ENCODE measurements at places on chromosomes 1 and 21.
A peak's percentile ranks its signal among the peaks of the same experiment; 100 is the strongest.

- no peak for DNase-seq
These were observed 40.7 kb upstream of the MYBPHL start for GRCh38 chr1:109347511-109347910.

DNA sequence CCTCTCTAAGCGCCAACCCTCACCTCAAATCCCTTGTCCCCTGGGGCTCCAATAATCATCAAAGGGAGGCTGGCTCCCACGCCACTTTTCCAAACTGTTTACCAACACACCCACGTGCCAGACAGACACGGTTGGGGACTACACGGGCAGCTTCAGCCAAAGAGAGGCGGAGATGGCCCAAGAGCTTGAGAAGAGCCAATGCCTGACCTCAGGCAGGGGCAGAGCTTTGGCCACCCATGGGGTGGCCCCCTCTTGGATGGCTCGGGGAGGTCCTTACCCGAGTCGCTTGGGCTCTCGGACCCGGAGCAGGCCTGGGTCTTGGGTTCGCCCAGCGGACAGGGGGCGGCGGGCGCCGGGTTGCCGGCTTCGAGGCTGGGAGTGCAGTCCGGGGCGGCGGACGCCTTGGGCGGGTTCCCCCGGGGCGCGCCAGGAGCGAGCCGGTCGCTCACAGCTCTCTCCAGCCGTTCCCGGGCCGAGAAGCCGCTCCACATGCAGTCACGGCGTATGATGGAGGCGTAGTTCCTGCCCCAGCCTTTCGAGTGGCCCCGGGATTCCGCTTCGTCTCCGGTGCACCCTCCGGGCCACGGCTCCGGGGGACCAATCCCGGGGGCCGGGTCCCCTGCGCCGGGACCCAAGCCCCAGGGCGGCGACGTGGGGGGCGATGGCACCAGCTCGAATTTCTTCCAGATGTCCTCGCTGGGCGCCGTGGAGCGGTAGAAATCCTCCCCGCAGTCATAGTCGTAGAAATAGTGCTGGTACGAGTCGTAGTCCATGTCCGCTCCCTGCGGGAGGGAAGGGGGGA lies 854 bp downstream of the MYCL start:
- no peak for DNase-seq

- DNase-seq, result no peak
These were observed 69.6 kb downstream of the HSPA13 start for GRCh38 chr21:14313300-14313699.

DNA sequence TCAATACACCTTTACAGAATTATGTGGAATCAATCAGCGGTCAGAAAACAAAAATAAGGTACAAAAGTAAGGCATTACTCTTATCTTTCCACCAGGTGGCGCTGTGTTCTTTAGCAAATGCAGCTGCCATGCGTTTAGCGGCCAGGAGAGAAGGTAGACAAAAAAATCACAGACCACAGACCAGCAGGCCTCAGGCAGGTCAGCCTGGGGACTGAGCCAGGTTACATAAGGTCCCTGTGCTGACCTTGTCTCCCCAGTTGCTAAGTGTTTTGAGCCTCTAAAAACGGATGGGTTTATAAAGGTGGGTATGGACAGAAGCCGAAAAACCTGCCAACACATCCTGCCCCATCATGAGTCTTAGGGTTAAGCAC lies 2.8 kb downstream of the RGS16 start:
- peak; percentile 52 for DNase-seq

DNA sequence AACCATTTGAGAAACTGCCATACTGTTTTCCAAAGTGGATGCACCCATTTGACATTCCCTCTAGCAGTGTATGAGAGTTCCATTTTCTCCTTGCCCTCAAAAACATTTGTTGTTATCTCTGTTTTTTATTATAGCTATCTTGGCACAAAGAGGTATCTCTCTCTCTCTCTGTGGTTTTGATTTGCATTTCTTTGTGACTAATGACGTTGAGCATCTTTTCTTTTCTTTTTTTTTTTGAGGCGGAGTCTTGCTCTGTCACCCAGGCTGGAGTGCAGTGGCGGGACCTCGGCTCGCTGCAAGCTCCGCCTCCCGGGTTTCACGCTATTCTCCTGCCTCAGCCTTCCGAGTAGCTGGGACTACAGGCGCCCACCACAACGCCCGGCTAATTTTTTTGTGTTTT lies 17.4 kb upstream of the ZMYM6 start:
- DNase-seq, result no peak

GRCh38 chr1:246114369-246114768 lies 392.7 kb downstream of the SMYD3 start:
- DNase-seq, result no peak

DNA sequence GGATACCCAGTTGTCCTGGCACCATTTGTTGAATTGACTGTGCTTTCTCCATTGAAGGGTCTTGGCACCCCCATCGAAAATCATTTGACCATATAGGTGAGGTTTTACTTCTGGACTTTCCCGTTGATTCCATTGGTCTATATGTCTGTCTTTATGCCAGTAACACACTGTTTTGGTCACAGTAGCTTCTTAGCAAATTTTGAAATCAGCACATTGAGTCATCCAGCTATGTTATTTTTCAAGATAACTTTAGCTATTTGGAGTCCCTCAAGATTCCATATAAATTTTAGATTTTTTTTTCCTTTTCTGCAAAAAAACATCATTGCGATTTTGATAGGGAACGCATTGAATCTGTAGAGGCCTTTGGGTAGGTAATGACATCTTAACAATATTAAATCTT lies 235.6 kb downstream of the SMYD3 start:
- DNase-seq, result no peak

DNA sequence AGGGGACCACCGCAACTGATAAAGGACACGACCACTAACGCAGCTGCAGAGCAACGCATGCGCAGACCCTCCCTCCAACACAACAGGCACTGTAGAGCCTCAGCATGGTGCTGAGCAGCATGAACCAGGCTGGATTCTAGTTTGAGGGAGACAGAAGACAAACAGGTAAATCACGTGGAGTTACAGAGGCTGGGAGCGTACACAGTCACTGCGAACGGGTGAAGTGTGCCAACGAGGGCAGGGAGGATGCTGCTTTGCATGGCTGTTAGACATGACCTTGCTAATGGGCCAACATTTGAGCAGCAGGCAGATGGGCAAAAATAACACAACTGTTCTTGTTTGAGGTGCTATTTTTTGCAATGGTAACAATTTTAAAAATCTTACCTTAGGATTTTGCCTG lies 55.2 kb upstream of the NADK start:
- DNase-seq, result no peak

Data from RCC 7860 (cell line).